ENCODE measurements at places on chromosomes 3 and 15. TPM values are rescaled to one million over a fixed set of nuclear protein-coding genes. Genes with fewer than 3 reads are reported as not detected.

SPESP1 gene
- not detected for total RNA-seq

ZMYND10 gene
- total RNA-seq = 0.61 TPM

ACTC1 gene
- total RNA-seq = 52.2 TPM

C3orf22 gene
- total RNA-seq = not detected

CD276 gene
- 133 TPM for total RNA-seq

GABRR3 gene
- not detected for total RNA-seq

AVEN gene
- 16.1 TPM for total RNA-seq

USP13 gene
- 26.7 TPM for total RNA-seq

ADAMTSL3 gene
- 0.77 TPM for total RNA-seq

WNT7A gene
- total RNA-seq = not detected

AP3B2 gene
- total RNA-seq = 9.8 TPM

NEK10 gene
- total RNA-seq = 0.66 TPM

CPNE4 gene
- 1.6 TPM for total RNA-seq

- no peaks in the 10 kb centered on the region for H3K4me1 ChIP-seq
- no peaks in the 10 kb centered on the region for H3K36me3 ChIP-seq
- DNase-seq = no peak
- peaks cover 28% of the 10 kb centered on the region for H3K27me3 ChIP-seq
- H3K27ac ChIP-seq = no peak within 1 kb of the TSS
These were observed at the start of gene LRRK1 for GRCh38 chr15:100918690-100919480. Gene LRRK1 (plus strand): TSS chr15:100919357. CDS start chr15:100924633, 5,276 bp downstream.

GRCh38 chr3:119700269-119700919 lies 2.4 kb upstream of the CFAP91 start:
- H3K4me1 ChIP-seq = no peaks in the 10 kb centered on the region
- H3K4me3 ChIP-seq = no peak overlapping the region
- H3K27me3 ChIP-seq = peaks cover 6% of the 10 kb centered on the region
- no peak for DNase-seq
- no peaks in the 10 kb centered on the region for H3K36me3 ChIP-seq
- no peak overlapping the region for H3K27ac ChIP-seq

- no peak overlapping the region for H3K4me3 ChIP-seq
- peak; percentile 82 for DNase-seq
- no peaks in the 10 kb centered on the region for H3K27me3 ChIP-seq
- H3K36me3 ChIP-seq = no peaks in the 10 kb centered on the region
These were observed 37.7 kb upstream of the LCTL start for GRCh38 chr15:66603301-66604179.

DNA sequence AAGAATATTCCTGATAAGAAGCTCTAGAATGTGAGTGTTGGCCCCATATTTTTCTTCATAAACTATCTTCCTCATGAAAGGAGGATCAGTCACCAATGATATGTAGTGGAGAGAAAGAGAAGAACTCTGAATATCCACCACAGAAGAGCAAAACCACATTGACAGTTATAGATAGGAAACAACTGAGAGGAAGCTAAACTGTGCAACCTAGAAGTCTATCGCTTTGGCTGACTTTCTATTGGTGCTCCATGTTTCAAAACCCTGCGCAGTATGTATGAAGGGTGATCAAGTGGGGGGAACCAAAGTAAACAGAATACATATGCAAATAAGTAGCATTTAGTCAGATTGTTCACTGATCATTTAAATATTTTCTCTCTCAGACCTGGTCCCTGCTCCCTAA lies 41.0 kb upstream of the ZNF280D start:
- H3K27ac ChIP-seq = no peak overlapping the region
- H3K4me3 ChIP-seq = no peak overlapping the region
- no peaks in the 10 kb centered on the region for H3K27me3 ChIP-seq
- DNase-seq = no peak
- H3K4me1 ChIP-seq = no peaks in the 10 kb centered on the region

DNA sequence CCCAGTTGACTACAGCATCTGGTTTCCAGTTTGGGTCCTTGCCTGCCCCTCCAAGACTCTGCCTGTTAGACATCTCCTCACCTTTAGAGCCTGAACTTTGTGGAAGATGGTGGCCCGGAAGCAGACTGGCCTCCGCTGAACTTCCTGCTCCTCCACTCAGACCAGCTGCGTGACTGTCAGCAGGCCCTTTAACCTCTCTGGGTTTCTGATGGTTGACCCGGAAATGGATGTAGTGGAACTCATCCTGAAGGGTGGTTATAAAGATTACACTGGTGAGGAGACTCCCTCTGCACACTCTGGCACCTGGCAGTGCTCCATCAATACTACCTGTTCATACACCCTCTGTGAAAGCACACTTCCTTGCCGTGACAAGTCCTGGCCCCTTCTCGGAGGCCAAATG lies 151.9 kb upstream of the TLE3 start:
- no peak for DNase-seq
- no peaks in the 10 kb centered on the region for H3K4me1 ChIP-seq
- H3K27ac ChIP-seq = no peak overlapping the region
- no peak overlapping the region for H3K4me3 ChIP-seq
- H3K36me3 ChIP-seq = no peaks in the 10 kb centered on the region

- DNase-seq = no peak
- no peak overlapping the region for H3K27ac ChIP-seq
- peaks cover 3% of the 10 kb centered on the region for H3K36me3 ChIP-seq
- no peaks in the 10 kb centered on the region for H3K27me3 ChIP-seq
These were observed 53.4 kb upstream of the SEC13 start for GRCh38 chr3:10374311-10374710.

DNA sequence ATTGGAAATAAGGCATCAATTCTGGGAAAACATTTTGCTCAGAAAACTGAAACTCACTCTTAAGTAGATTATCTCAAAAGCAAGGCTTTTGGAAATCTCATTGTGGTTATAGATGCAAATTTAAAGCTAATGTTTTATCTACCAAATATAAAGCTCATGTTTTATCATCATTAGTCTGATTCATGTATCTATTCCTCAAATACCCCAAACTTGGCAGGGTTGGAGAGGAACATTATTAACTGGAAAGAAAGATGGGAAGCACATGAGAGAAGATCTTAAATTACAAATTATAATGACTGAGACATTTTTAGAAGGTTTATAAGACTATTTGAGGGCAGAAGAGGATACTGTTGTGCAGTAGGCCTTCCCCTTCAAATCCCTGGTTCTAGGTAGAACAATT lies 137.3 kb upstream of the TGFBR2 start:
- no peak overlapping the region for H3K4me3 ChIP-seq
- no peak for DNase-seq
- no peak overlapping the region for H3K27ac ChIP-seq
- no peaks in the 10 kb centered on the region for H3K36me3 ChIP-seq
- no peaks in the 10 kb centered on the region for H3K27me3 ChIP-seq

DNA sequence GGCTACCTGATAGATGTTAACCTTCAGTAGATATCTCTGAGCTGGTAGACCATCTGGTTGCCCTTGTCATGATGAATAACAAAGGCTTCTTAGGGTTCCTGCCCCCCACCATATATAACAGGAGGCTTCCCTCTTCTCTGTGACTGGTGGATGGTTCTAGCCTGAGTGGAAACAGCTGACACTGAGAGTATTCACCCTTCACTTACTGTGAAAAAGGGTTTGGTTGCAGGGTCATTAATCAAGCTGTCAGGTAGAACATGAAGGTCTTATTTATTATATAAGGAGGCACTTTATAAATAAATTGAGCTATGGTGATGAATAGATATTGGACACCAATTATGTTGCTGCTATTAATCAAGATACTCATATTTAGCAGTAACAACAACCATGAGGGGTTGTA lies 58.6 kb downstream of the CACNA2D3 start:
- H3K4me1 ChIP-seq = peaks cover 4% of the 10 kb centered on the region
- no peaks in the 10 kb centered on the region for H3K36me3 ChIP-seq
- H3K27ac ChIP-seq = no peak overlapping the region
- no peaks in the 10 kb centered on the region for H3K27me3 ChIP-seq

GRCh38 chr3:147403511-147403910 lies 2.8 kb downstream of the ZIC4 start:
- H3K27ac ChIP-seq = no peak overlapping the region
- H3K36me3 ChIP-seq = no peaks in the 10 kb centered on the region
- H3K4me1 ChIP-seq = peaks cover 14% of the 10 kb centered on the region
- no peak overlapping the region for H3K4me3 ChIP-seq
- H3K27me3 ChIP-seq = peaks cover 69% of the 10 kb centered on the region

- H3K27ac ChIP-seq = no peak overlapping the region
- DNase-seq = no peak
- H3K4me1 ChIP-seq = no peaks in the 10 kb centered on the region
- no peak overlapping the region for H3K4me3 ChIP-seq
These were observed 25.0 kb downstream of the MITF start for GRCh38 chr3:69764121-69764741.

DNA sequence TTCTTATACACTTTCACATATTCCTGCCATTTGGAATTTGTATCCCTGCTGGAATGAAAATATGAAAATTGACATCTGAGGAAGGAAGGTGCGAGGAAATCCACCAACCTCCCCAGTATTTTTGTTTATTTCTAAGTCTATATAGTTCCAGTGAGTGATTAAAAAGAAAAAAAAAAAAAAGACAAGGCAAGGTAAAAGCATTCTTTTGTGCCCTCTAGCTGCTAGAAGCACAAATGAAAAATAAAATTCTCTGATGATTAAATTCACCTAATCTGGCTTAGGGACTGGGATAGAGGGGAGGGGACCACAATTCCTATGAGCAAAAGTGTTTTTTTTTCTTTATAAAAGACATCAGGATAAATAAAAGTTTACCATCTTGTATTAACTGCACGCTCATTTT lies 370.9 kb downstream of the NR2F2 start:
- no peak overlapping the region for H3K27ac ChIP-seq
- H3K27me3 ChIP-seq = no peaks in the 10 kb centered on the region
- peaks cover 13% of the 10 kb centered on the region for H3K4me1 ChIP-seq
- no peaks in the 10 kb centered on the region for H3K36me3 ChIP-seq
- H3K4me3 ChIP-seq = no peak overlapping the region
- DNase-seq = no peak

DNA sequence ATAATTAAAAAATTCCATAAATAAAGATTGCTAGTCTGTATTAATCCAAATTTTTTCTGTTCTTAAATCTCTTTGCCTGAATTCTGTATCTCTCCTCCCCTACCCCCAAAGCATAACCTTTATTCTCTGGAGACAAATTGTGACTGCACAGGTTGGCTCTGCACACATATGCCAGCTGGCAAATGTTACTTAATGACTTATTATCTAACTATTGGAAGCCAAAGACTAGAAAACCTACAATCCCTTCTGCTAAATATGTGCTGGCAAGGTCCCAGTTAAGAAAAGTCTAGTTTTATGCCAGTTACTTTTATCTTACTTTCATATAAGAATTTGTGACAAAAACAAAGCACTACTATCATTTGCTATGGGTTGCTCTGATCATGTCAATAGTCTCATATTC lies 569.3 kb downstream of the MECOM start:
- no peak for DNase-seq
- no peak overlapping the region for H3K27ac ChIP-seq
- no peaks in the 10 kb centered on the region for H3K27me3 ChIP-seq
- no peak overlapping the region for H3K4me3 ChIP-seq
- H3K4me1 ChIP-seq = no peaks in the 10 kb centered on the region

DNA sequence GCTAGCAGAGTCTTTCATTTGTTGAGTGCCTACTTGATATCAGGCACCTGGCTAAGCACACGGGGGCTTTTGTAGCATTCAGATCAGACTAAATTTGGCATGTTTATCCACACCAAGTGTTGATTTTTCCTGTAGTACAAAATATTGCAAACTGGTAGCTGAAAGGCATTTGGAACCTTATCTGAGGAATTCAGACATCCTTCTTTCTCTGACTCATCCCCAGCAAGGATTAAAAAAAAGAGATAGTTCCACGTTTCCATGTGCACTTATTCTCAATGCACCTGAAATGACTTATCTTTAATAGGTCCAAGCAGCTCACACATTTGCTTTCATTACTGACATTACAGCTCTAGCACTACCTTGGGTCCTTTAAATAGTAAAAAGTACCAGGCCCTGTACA lies 786.0 kb upstream of the GRM7 start:
- no peak for DNase-seq
- no peak overlapping the region for H3K4me3 ChIP-seq
- no peaks in the 10 kb centered on the region for H3K4me1 ChIP-seq
- H3K27ac ChIP-seq = no peak overlapping the region
- H3K27me3 ChIP-seq = no peaks in the 10 kb centered on the region

DNA sequence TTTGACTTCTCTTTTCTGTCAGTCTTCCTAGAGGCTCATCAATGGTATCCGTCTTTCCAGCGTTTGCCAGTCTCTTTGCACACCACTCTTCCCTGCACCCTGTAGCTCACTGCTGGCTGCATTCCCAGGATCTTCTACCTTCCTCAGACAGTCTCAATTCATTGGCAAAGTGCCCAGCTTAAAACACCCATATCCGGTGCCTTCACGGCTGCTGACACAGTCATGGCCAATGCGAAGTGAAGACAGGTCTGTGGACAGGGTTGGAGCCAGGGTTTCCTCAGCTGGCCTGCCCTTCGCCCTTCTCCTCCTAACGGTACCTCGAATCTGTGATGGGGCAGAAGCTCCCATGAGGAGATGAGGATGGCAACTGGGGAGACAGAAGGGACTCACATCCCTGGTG lies 36.1 kb downstream of the PTH1R start:
- no peak overlapping the region for H3K4me3 ChIP-seq
- no peak for DNase-seq
- no peak overlapping the region for H3K27ac ChIP-seq
- H3K36me3 ChIP-seq = peaks cover 19% of the 10 kb centered on the region
- H3K4me1 ChIP-seq = no peaks in the 10 kb centered on the region
- H3K27me3 ChIP-seq = no peaks in the 10 kb centered on the region

GRCh38 chr3:160588023-160588422 lies 22.7 kb upstream of the KPNA4 start:
- H3K4me3 ChIP-seq = no peak overlapping the region
- DNase-seq = no peak

GRCh38 chr3:72244396-72244795 lies 459.4 kb upstream of the PROK2 start:
- no peaks in the 10 kb centered on the region for H3K36me3 ChIP-seq
- no peak for DNase-seq
- H3K4me1 ChIP-seq = no peaks in the 10 kb centered on the region
- H3K27me3 ChIP-seq = no peaks in the 10 kb centered on the region
- no peak overlapping the region for H3K27ac ChIP-seq

GRCh38 chr3:119553823-119554415 lies 5.5 kb downstream of the CD80 start:
- no peak overlapping the region for H3K27ac ChIP-seq
- no peaks in the 10 kb centered on the region for H3K36me3 ChIP-seq
- H3K4me1 ChIP-seq = no peaks in the 10 kb centered on the region
- H3K27me3 ChIP-seq = no peaks in the 10 kb centered on the region

DNA sequence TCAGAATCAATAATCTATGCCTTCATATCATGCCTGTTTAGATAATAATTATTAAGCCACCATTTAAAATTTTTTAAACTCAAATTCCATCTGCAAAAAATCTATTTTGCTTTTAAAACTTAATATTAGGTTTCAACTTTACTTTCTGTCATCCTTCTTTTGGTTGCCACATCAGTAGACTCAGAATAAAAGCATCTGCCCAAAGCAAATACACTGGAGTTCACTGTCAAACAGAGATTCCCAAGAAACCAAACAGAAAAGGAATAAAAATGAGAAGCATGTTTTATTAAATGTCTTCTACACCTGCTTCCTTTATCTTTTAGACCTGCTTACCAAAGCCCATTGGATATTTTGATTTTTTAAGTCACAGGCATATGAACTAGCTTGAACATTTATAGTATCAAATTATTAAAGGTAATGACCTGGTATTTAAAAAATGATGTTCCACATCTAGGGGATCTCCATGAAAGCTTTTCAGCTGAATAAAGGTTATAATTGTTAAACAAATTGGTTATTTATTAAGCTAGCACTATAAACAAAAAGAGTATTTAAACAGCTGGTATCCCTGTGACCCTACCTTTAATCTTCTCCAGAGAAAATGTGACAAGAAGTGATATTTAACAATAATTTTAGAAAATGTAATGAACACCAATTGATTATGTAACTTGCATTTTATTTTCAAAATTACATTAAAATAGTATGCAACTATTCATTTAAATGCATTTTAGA lies 62.5 kb downstream of the ALCAM start:
- no peaks in the 10 kb centered on the region for H3K36me3 ChIP-seq
- no peak overlapping the region for H3K27ac ChIP-seq
- no peaks in the 10 kb centered on the region for H3K4me1 ChIP-seq
- no peak for DNase-seq
- no peak overlapping the region for H3K4me3 ChIP-seq
